ENCODE measurements at places on chromosomes 4 and X.

- DNase-seq: no peak
Observed at GRCh38 chr4:186755550-186756519, 32.2 kb upstream of the FAT1 start.

GRCh38 chr4:173119818-173120217 lies 48.8 kb upstream of the GALNT7 start:
- DNase-seq: no peak

GRCh38 chrX:56000174-56000573 lies 232.0 kb upstream of the KLF8 start:
- DNase-seq: no peak

DNA sequence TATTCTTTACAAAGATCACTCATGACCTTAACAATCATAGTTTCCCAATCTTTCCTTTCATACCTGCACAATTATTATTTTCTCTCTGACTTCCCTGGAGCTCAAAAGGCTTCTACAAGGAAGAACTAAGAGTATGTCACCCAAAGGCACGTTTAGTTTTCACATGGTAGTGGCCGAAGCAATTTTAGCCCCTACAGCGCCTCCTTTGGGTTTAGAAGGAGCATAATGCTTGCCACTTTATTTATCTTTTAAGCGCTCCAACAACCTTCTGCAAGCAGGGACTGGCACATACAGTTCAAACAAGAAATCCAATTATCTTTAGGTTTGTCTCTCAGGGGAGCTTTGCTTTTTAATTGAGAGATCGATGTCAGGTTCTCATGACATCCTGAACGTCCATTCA lies 42.0 kb upstream of the IGSF1 start:
- DNase-seq: no peak

DNA sequence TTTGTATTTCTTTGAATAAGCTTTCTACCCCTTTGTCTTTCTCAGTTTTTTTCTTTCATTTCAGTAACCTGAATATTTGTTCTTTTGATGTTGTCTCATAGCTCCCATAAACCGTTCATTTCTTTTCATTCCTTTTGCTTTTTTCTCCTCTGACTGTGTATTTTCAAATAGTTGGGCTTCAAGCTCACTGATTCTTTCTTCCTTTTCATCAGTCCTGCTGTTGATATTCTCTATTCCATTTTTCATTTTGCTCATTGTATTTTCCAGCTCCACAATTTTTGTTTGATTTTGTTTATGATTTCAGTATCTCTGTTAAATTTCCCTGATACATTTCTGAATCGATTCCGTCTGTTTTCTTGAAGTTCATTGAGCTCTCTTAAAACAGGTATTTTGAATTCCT lies 129.6 kb upstream of the NUDT6 start:
- no peak for DNase-seq

DNA sequence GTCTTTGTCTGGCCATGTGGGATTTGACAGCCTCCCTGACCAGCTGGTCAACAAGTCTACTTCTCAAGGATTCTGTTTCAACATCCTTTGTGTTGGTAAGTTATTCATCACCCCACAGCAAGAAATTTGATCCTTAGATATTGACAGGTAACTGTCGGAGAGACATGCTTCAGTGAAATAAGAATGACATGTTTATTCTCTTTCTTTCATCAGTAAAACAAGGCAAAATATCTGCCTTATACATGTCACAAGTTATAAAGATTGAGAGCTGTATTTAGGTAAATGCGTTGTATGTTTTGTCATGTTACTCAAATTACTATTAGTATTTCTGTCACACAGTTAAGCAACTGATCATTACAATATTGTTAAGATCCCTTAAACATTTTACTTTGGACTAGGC lies 46.9 kb downstream of the SEPTIN11 start:
- DNase-seq: no peak

- DNase-seq: no peak
Observed at GRCh38 chr4:165343353-165344191, 16.1 kb downstream of the MSMO1 start.

DNA sequence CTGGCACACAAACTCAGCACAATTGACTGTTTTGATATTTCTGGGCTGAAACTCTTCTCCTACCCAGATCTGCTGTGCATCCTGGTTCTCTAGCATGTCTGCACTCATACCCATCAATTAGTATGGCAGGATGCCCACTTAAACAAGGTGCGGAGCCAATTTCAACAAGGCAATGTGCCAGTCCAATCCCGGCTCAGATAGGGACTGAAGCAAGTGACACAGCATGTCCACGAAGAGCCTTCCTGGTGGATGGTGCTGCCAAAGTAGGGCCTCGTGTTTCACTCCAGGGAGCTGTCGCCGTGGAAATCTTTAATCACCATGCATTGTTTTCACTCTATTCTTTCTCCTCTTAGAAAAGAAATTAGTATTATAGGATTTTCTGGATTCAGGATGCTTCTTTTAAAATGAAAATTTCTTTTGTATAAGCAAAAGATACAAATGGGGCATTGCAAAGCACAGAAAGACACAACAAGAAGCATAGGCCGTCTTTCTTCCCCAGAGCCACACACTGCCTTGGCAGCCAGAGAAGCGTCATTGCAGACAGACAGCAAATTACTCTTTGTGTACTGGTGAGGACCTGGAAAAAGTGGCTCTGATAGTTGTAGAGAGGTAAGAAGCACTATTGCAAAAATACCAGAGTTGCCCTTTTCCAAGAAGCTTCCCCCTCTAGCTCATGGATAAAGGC lies 40.6 kb upstream of the LSM6 start:
- no peak for DNase-seq

DNA sequence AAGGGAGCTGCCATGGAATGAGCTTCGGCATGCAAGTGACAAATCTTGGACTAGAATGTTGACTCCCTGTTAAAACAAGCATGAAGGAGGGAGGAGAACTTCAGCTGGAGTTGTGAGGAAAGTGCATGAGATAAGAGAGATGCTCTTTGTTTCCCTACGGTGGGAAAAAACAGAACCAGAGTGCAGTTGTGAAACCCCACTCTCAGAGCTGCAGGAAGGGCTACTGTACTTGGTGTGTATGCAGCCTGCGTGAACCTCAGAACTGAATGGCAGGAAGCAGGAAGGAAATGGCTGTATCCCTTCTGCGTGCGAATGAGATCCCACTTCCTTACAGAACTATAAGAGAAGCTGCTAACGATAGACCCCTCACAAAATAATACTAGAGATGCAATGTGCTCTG lies 57.2 kb downstream of the EGF start:
- DNase-seq: no peak

DNA sequence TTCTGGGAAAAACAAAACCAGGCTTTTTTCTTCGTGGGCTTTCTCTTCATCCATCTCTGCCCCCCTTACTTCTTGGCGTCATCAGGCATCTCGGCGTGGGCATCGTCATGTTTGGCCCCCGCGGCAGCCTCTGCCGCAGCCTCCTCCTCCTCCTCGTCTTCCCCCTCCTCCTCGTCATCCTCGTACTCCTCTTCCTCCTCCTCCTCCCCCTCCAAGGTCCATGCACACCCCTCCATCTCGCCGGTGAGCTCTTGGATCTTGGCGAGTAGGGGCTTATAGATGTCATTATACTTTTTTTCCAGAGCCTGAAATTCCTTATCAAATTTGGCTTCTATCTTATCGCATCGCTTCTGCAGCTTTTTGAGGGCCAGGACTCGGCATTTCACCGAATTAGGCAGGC lies 488 bp downstream of the NAP1L5 start:
- DNase-seq: no peak

- no peak for DNase-seq
Observed at GRCh38 chrX:39654952-39655351, 442.8 kb downstream of the BCOR start.

GRCh38 chr4:153649572-153649991 lies 34.5 kb upstream of the TLR2 start:
- DNase-seq: no peak

- DNase-seq: no peak
Observed at GRCh38 chr4:82450966-82451755, 20.8 kb downstream of the ENOPH1 start.

DNA sequence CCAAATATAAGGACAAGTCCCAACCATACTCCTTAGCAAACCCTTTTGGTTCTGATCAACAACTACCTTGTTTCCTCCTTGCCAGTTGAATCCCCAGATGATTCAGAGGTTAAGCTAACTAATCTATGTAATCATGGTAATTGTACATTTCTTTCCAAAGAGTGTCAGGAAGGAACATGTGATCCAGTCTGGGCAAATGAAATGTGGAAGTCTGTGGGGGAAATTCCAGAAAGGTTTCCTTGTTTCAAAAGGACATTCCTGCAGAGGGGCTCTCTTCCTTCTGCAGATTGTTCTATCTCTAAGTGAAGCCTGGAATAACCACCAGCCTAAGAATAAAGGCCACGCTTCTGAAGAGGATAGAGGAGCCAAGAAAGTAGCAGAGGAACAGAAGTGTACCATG lies 7.0 kb downstream of the PRSS12 start:
- DNase-seq: no peak

DNA sequence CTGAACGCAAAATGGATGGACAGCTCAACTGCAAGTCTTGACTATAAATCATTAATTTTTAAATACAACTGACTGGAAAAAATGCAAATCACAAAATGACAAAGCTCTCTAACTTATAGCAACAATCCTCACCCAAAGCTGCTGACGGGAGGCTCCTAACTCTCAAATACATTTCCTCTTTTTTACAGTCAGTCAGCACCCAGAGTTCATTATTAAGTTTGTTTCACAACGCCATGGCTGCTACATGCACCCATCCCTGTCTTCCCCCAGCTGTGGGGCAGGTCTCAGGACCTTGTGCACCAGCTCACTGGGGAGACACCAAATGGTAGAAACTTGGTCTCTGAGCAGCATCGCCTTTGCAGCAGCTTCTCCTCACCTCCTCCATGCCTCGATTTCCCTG lies 97.6 kb downstream of the SLC34A2 start:
- DNase-seq: no peak

GRCh38 chr4:175325230-175325629 lies 407.1 kb downstream of the ADAM29 start:
- DNase-seq: no peak

GRCh38 chr4:153555730-153556434 lies 89.7 kb downstream of the TMEM131L start:
- DNase-seq: peak; percentile 89

DNA sequence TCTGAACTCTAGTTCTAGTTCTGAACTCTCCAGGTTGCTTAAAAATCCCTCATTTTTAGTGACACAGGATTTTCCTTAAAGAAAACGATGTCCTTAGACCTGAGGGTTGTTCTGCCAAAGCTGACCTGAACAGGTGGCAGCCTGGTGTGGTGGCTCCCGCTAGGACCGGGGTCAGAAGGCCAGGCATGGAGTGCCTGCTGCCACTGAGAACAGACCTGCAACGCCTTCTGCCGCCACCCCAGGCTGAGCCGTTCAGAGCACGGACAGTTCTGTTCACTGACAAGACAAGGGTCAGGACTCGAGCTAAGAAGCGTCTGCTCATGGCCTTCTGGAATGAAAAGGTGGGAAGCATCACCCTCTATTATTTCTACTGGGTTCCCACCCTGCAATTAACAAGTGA lies 15.8 kb downstream of the DCTD start:
- DNase-seq: no peak

DNA sequence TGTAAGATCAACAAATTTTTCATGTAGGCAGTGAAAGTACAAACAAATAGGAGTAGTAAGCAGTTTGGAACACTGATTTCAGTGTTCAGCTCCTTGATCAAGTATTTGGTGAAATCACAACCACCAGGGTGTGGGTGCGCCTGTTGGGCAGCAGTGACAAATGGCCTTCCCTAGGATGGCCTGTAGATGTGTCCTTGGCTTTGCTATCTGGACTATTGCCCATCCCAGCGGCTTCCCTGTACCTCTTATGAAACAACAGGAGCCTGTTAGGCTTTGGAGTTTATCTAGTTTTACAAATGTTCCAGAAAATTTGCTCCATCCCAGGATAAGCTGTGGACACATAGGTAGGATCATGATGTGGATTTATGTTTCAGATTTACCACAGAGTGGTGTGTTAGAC lies 216.8 kb upstream of the FAT1 start:
- DNase-seq: no peak

GRCh38 chrX:46279925-46280313 lies 265.3 kb downstream of the ZNF674 start:
- no peak for DNase-seq

DNA sequence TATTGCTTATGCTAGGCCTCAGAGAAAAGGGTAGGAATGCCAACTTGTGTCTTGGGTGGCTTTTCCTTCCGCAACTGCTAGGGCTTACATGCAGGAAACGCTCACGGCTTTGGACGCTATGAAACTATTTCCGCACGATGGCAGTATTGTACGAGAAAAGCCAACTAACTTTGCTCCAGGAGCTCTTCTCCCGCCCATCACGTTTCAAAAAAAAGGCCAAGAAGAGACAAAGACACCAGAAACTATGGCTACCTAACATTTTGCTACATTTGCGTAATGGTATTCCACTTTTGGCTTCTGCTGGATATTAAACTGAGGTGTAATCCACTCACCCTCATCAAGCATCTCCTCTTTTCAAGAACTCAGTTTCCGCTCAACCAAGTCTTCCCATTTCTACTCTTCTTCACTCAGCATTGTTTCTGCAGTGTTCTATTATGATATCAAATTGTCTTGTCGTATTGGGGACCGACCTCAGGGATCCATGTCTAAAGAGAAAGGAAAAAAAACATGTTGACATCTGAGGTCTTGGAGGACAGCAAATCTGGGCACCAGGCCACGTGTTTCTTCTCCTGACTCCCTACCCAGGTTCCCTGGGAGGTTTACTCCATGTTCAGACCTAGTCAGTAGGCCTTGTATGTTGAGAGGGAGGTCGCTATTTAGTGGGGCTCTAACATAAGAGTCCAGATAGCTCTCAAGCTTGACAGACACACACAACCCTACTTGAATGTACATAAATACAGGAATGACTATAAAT lies 239.4 kb upstream of the STK26 start:
- no peak for DNase-seq

DNA sequence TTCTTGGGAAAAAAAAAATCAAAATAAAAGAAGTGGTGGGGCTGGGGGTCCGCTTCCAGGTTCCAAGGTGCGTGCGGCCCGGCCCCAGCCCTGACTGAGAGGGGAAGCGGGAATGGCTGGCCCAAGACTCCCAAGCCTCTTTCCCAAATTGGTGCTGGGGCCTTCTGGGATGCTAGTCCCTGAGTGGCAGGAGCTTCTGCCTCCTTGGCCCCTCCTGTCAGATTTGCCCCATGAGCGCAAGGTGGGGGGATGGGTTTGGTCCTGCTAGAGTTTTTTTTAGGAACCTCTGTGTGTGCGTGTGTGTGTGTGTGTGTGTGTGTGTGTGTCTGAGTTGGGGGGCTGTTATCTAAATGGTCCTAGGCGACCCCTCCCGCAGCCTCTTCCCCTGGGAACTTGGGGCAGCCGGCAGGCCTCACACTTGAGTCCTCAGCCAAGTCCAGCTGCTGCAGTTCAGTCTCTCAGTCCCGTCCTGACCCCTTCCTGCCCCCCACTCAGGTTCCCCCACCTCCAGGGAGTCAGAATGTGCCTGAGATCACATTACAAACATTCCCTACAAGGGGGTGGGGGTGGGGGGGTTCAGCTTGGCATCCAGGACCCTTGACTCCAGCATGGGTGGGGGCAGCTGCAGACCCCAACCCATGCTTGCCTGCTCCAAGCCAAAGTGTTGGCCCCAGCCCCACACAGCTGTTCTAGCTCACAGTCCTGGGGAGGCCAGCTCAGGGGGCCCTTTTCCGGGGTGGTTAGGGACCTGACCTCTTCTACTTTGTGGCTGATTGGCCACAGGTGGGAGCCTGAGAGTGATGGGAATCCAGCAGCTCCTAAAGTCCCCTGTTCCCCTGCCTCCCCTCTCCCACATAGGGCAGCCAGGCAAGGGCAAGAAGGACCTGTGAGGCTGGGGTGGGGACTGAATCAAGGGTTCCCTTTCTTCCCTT lies 4.0 kb downstream of the EFNB1 start:
- DNase-seq: peak; percentile 77

All from posterior vena cava (tissue), 2 donors.